Sigmoid colon (tissue), 7 donors: ENCODE measurements at places on chromosomes 7 and 10. TPM values are rescaled to one million over a fixed set of nuclear protein-coding genes. Genes with fewer than 3 reads are reported as not detected.

GIMAP8 gene
- polyA plus RNA-seq = 10.7 TPM

PLEKHS1 gene
- polyA plus RNA-seq = 11.0 TPM

DNA sequence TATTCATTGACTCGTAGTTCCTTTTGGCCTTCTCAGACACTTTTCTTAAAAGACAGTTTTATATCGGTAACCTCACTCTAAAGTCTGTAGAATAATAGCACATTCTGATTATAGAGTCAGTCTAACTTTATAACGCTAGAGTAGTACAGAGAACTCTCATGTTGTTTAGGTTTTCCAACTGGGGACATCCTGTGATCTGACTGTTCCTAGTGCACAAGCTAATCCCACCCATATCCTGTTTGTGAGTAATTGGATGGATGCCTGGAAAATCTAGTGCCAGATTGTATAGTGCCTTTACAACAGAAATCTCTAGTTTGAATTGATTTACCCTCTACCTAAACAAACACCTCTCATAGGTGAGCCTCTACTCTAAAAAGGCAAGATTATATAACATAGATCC, 107.4 kb downstream of the ZEB1 start:
- DNase-seq = no peak

- peak; percentile 48 for DNase-seq
Measured at GRCh38 chr10:5961405-5962100, 15.8 kb downstream of the IL15RA start.

- DNase-seq = no peak
Measured at GRCh38 chr10:122814493-122814892, 31.2 kb downstream of the CUZD1 start.
